ENCODE measurements at places on chromosomes 3 and 15.
A peak's percentile ranks its signal among the peaks of the same experiment; 100 is the strongest.

- DNase-seq, result no peak
Observed at GRCh38 chr3:33391255-33391995, 48.8 kb downstream of the UBP1 start.

DNA sequence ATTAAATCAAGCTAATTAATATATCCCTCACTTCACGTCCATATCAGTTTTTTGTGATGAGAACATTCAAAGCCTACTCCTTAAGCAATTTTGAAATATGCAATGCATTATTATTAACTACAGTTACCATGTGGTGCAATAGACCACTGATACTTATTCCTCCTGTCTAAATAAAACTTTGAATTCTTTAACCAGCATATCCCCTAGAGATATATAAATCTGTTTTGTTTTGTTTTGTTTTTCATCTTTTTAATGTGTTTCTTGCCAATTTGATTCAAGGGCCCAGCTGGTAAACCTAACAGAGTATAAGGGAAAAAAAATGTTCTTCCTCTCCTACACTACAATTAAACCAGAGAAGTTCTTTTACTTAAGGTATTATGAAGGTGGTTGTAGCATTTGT lies 524.2 kb downstream of the NAALADL2 start:
- DNase-seq, result no peak

DNA sequence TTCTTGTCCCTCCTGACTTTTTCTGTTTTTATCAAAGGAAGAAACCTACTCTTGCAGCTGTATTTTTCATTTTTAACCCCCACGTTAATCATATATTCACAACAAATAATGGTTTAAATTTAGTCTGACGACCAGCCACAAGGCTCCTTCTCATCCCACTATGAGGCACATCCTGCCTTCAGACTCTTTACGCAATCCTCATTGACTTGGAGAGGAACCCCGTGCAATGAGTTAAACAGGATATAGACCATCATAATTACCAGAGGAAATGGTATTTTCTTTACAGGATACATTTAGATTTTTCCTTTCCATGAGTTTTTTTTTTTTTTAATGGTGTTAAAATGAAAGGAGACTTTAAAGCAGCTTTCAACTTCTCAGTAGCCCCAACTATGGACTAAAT lies 68.5 kb downstream of the WWTR1 start:
- no peak for DNase-seq

DNA sequence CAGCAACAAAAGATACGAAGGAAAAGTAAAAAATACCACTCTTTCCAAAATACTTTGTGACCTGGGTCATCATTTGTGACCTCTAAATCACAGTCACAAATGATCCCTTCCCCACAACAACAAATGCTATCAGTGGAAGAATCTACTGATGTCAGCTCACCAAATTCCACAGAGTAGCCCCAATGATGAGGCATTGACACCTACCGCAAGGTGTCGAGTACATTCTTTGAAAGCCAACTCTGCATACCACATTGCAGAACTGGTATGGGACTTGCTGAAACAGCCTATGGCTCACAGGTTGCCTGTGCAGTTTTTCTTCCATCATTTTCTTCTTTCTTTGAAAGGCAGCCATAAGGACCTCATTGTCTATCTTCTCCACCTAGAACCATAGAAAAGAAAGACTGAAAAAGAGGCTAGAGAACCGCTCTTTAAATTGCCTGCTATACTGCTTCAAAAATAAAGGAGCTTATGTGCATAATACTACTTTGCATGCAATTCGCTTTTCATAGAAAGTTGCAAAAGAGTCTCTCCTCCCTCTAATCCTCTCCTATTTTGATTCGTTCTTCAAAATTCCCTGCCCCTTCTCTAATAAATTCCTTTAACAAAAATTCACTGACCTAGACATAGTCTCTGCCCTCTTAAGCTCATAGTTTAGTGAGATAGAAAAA lies 21.4 kb upstream of the KPNA1 start:
- DNase-seq, result no peak

DNA sequence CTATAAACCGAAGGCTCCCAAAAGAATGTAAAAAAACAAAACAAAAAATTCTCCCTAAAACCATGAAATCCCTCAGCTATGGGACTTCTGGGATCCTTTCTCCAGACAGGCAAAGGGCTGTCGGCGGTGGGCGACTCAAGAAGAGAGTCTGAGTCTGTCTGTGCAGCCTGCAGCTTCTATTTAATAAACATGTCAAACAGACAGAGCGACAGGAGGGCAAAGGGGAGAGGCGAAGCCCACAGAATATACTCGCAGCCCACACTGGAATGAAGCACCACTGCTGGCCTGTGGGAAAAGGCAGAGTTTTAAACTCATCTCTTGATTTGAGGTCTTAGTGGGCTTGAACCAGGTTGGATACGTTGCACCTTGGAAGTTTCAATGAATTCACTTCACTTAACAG lies 40.2 kb downstream of the ISL2 start:
- no peak for DNase-seq

DNA sequence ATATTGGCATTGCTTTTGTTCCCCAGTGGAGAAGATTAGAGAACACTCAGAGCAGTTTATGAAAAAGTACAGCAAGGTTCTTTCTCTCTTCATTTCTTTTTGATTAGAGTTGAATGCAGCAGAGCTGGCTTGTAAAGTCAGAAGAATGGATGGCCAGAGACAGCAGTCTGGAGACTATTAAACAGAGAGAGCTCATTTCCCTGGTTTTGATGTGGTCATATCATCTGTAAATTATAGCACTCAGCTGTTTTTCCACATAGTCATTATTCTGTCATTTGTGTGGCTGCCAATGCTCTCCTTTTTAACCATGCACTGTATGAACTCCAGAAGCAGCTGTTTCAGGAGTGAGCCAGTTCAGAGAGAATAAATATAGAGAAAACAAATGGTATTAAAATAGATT lies 177.4 kb upstream of the CRBN start:
- DNase-seq, result no peak

- peak; percentile 77 for DNase-seq
Observed at GRCh38 chr15:40081691-40082194, 26.9 kb downstream of the BMF start.

GRCh38 chr3:171283183-171283847 lies 176.9 kb downstream of the TNIK start:
- DNase-seq, result no peak

GRCh38 chr3:14789640-14790285 lies 29.0 kb upstream of the FGD5 start:
- DNase-seq, result no peak

GRCh38 chr3:170056710-170057454 lies 19.1 kb downstream of the GPR160 start:
- DNase-seq, result no peak

GRCh38 chr3:127997016-127997415 lies 55.2 kb upstream of the SEC61A1 start:
- no peak for DNase-seq

- peak; percentile 76 for DNase-seq
Observed at GRCh38 chr3:10505050-10505790, at the start of gene ATP2B2. TSS of gene ATP2B2 (minus strand) at chr3:10505586. CDS start at chr3:10449543, 56,043 bp downstream.

- DNase-seq, result no peak
Observed at GRCh38 chr3:168497741-168498140, 402.0 kb upstream of the GOLIM4 start.

GRCh38 chr15:31327669-31328427 lies 1.2 kb downstream of the KLF13 start:
- DNase-seq, result peak; percentile 95

- no peak for DNase-seq
Observed at GRCh38 chr3:184590795-184591194, 29.2 kb downstream of the EPHB3 start.

- DNase-seq, result no peak
Observed at GRCh38 chr3:21644268-21644667, 106.7 kb downstream of the ZNF385D start.

- peak; percentile 68 for DNase-seq
Observed at GRCh38 chr3:51637941-51638471, 33.0 kb upstream of the TEX264 start.

DNA sequence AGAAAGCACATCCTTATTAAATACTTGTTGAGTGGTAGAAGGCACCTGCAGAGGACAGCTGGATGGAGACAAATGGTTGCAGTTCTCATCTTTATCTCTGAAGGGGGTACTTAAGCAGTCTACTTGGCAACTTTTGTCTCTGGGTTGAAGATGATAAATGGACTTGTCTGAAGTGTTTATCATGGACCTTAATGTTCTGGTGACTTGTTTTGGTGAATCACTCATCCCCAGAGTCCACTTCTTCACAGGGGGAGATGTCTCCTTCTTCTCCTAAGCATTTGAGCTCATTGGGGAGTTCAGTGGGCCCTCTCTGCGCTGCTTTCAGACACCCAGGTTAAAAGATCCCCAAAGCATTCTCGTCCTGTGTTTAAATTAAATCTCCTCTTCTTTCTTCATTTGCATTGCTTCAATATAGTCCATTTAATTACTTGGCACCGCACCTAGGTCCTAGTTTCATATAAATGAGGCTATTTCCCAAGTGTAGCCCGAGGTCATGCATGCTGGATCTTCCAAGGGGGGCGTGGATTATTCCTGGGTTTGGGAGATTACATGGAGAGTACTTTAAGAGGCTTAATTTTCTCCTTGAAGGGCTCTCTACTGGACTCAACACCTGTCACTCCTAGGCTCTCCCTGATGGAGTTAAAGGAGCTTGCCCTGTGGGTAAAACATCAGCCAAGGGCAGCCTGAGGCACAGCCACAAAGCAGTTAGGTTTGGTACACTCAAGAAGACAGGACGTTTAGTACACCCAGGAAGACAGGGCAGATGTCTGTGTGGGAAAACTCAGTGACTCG lies 239.3 kb upstream of the C2CD4B start:
- DNase-seq, result no peak

GRCh38 chr15:64895285-64896065 lies 16.2 kb upstream of the ANKDD1A start:
- no peak for DNase-seq

GRCh38 chr15:47961401-47962090 lies 159.2 kb upstream of the SLC24A5 start:
- DNase-seq, result no peak

- peak; percentile 57 for DNase-seq
Observed at GRCh38 chr15:90358124-90359033, 6.3 kb downstream of the ZNF774 start.

- no peak for DNase-seq
Observed at GRCh38 chr3:156614642-156615511, 59.5 kb upstream of the TIPARP start.

GRCh38 chr3:50220109-50220508 lies 15.0 kb downstream of the SLC38A3 start:
- no peak for DNase-seq

- DNase-seq, result no peak
Observed at GRCh38 chr3:73137736-73138403, 76.4 kb downstream of the EBLN2 start.

DNA sequence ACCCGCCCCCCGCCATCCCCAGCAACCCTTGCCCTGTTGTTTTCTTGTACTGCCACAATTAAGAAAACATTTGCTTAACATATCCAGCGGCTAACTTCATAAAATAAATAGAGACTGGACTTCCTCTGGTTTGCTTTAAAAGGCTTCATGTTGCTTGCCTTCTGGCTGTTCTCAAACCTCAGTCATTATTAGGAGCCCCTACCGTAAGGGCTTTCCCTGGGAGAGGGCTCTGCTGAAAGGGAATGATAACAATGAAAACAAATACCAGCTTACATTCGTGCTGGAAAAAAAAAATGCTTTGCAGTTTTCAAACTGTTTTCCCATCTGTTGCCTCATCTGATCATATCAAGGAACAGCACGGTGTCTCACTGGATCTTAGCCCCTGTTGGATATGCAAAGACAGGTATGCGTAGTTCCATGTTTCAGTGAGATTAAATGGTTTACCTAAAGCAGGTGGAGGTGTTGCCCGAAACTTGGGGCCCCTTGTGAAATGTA lies 77.2 kb upstream of the VGLL4 start:
- no peak for DNase-seq

DNA sequence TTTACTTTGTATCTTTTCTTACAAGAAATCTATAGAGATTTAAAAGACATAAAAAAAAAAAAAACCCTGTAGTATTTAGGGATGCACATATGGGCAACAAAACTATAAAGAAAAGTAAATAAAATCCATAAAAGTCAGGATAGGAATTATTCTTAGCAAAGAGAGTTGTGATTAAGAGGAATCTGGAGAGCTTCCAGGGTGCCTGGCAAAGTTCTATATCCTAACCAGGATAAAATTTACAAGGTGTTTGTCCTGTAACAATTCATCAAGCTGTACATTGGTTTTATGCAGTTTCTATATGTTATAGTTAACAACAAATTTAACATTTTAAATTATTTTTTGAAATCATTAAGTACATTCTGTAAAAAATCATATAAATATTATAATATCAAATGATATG lies 7.9 kb downstream of the SECISBP2L start:
- DNase-seq, result no peak

- no peak for DNase-seq
Observed at GRCh38 chr3:68467465-68467864, 464.9 kb downstream of the TAFA4 start.

DNA sequence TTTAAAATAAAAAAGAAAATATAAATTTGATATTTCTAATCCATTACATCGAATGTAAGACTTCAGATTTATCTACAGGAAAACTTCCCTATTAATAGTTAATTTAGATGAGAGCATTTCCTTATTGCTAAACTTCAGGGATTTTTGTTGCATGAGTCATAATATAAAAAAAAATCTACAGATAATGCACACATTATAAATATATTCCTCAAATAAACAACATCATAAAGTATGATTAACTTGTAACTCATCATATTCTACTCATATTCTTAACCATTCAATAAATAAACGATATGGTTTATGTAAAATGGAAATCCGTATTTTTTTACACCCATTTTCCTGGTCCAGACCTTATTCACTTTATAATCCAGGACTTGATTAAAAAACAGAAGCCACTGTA lies 477.0 kb downstream of the EPHA3 start:
- DNase-seq, result no peak

DNA sequence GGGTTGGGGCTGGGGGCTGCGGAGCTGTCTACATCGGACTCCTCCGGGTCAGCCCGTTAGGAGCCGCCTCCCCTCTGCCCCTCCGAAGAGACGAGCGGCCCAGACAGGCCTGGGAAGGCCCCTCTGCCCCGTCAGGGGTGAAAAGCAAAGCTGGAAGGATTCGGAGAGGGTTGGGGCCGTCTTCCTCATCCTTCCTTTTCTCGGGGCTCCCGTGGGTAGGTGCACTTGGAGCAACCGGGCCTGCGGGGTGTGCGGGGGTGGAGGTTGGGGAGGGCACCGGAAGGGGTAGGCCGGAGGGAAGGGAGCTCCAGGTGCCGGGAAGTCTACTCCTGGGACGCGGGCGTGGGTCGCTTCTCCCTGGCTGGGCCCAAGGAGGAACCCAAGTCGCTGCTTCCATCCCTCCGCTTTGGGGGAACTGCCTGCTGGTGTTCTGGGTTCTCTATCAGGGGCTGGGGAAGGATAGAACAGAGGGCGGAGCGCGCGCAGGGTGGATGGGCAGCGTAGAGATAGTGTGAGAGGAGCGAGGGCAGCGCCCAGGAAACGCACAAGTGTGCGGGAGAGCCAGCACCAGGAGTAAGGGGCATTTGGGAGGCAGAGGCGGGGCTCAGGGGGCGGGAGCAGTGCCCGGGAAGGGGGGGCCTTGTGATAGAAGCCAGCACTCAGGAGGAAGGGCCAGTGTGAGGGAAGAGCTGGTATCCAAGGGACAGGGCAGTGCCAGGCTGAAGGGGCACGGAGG lies 590 bp downstream of the POLR2H start:
- peak; percentile 81 for DNase-seq
